Non-pigmented ciliary epithelial cell (primary cell): ENCODE measurements at places on chromosomes 5 and 9.

GRCh38 chr9:89375191-89375760 lies 57.0 kb downstream of the SECISBP2 start:
- DNase-seq, result no peak

DNA sequence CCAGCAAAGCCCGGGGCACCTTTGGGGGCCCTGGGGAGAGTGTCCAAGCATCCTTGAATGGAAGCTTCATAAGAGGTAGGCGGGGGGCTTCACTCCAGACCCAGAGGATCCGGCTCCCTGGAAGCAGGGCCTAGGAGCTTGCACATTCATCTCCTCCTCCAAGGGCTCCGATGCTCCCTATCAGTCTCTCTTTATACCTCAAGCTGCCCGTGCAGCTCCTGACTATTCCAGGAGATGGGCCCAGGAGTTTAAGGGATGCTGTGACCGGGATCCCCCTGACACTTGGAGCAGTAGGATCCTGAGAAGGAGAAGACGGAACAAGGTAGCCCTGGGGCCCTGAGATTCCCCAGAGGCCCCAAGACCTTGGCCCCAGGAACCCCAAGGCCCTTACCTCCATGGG lies 25.9 kb downstream of the CSF1R start:
- no peak for DNase-seq

GRCh38 chr9:91403665-91404543 lies 19.7 kb downstream of the NFIL3 start:
- no peak for DNase-seq

DNA sequence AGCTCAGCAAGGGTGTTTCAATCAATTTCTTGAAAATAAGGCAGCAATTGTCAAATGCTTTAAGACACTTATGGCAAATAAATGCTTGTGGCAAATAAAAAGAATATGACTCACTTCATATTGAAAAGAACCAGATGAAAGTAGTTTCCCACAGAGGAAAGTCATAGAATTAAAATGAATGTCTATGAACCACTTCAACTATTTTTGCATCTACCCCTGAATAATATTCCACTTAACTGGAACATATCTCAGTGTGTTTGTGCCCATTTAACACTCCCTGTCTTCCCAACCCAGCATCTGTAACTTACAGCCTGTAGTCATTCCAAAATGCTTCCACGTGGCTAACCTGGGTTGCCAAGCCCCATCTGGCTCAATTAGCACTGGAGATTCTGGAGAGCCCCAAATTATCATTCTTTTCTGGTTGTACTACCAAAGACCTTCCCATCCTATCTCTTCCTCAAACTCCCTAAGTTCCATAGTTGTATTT lies 84.7 kb downstream of the FEM1C start:
- no peak for DNase-seq

DNA sequence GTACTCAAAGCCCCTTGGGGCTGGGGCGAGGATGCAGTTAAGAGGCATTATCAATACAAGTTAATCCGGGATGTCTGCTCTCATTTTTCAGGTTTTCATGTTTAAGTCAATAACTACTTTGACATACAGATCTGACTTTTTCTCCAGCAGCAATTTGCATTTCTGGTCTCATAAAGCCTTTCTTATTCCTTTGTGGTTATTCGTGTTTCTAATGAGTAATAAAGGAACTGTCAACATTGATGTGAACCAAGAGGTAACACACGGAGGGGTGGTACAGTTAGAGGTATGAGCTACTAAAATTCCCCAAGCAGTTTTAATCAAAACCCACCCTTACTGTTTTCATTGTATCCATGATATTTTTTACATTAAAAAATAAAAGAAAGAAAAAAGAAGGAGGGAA lies 138.0 kb upstream of the NFIB start:
- no peak for DNase-seq

DNA sequence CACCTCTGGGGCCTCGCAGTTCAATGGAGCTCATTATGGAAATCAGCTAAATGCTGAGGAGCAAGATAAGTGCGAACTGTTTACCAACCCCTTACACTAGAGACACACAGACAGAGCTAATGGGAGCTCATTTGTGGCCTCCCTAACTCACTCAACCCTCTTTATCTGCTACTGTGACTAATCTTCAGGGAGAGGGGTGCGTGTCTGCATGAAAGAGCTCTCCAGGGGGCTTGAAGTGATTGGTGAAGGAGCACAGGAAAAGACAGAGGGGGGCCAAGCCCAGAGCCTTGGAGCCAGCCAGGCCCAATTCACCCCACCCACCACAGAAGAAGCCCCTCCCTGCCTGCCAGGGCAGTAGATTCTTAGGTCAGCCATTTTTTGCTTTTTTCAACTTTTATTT lies 466.8 kb upstream of the BRINP1 start:
- DNase-seq, result no peak

DNA sequence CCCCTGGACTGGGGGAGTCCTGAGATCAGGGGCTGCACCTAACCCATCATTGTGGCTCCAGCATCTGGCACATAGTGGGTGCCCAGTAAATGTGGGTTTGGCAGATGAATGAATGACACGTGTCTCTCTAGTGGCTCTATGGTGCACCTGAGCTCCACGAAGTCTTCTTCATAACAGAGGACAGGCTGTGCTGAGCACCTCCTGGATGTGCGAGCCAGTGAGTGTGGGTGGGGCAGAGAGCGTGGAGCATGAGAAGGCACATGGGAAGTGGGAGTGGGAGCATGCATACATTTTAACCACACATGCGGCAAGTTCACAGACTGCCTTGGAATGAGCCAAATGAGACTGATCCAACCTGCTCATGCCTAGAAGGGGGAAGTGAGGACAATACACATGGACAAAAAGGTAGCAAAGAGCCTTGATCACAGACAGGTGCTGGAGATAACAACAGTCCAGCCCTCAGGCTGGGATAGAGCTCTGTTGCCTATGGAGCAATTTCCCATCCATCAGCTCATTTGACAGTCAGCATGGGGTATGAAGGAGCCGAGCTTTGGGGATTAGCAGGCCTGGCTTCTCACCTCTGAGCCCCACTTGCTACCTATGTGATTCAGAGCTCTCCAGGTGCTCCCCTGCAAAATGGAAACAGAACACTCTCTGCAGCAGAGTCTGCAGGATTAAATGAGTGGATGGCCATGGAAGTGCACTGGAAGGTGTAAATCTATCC lies 76.2 kb upstream of the TBC1D2 start:
- DNase-seq, result no peak

DNA sequence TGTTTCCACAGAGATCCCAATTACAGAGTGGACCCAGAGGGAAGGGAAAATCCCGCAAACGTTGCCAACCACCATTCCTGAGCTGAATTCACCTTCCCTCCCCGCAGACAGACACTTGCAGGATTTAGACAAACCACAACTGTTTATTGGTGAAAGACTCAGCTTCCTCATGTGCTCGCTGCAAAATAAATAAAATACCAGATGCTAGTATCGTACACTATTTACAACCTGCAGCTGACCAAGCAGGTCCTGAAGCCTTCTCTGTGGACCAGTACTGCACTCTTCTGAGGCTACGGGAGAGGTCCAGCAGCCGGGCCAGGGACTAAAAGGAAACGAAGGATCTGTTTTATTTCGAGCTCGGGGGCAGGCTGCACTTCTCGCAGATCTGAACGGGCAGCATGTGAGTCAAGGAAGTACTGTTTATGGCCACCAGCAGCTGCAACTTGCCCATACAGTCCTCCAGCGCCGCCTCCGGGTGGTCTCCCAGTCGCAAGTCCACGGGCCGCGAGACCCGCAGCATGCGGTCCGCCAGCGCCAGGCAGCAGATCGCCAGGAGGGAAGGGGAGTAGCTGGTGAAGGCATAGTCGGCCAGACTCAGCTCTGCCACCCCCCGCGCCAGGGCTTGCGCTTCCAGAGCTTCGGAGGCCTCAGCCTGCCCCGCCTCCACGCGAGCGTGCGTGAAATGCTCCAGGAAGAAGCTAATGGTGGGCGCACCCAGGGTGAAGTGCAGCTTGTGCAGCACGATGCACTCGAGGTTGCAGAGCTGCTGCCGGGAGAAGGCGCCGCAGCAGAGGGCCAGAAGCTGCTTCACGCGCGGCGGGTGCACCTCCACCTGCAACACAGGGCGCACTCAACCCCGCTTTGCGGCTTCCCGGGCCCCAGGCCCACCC lies 2.1 kb downstream of the CCNO start:
- DNase-seq, result no peak

DNA sequence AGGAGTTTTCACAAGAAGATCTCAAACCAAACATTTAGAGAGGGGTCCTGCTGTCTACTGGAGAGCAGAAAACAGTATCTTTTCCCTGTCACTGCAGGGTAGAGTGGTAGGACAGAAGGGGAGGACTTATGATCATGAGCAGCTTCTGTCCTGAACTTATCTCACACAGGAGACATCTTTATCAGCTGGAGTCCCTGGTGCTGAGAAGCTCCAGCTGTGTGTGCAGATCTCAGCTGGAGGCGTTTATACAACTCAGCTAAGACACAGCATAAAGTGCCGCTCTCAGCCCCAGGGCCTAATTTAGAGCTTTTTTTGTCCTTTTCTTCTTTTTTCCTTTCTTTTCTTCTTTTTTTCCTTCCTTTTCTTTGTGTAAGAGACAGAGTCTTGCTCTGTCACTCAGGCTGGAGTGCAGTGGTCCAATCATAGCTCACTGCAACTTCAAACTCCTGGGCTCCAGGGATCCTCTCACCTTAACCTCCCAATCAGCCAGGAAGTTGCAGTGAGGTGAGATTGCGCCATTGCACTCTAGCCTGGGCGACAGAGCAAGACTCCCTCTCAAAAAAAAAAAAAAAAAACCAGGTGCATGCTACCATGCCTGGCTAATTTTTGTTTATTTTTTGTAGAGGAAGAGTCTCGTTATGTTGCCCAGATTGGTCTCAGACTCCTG lies 31.9 kb downstream of the CCDC125 start:
- DNase-seq, result no peak

GRCh38 chr5:113771483-113771882 lies 258.0 kb downstream of the YTHDC2 start:
- no peak for DNase-seq

DNA sequence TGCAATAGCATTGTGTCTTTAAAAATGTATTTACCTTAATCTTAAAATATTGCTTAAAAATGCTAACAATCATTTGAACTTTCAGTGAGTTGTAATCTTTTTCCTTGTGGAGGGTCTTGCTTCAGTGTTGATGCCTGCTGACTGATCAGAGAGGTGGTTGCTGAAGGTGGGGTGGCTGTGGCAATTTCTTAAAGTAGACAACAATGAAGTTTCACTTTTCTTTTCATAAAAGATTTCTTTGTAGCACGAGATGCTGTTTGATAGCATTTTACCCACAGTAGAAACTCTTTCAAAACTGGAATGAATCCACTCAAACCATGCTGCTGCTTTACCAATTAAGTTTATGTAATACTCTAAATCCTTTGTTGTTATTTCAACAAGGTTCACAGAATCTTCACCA lies 50.8 kb downstream of the NR3C1 start:
- DNase-seq, result no peak

DNA sequence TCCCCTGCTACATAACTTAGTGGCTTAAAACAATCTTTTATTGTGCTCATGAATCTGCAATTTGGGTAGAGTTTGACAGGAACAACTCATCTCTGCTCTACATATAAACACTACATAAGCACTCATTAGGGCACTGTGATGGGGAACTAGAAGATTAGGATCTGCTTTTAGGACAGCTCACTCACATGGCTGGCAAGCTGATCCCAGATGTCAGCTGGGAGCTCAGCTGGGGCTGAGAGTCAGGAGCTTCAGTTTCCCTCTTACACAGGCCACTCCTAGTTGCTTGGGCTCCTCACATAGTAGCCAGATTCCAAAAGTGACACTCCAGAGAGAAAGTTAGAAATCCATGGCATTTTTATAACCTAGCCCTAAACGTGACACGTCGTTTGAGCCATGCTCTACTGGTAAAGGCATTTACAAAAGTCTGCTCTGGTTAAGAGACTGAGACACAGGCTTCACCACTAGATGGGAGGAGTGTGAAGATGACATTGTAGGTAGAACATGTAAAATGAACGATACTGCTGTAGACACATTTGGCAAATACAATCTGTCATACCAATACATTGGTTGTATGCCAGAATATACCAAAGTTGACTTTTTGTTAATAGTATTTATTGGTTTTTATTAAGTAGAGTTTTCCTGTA lies 23.6 kb downstream of the SCAI start:
- DNase-seq, result no peak

DNA sequence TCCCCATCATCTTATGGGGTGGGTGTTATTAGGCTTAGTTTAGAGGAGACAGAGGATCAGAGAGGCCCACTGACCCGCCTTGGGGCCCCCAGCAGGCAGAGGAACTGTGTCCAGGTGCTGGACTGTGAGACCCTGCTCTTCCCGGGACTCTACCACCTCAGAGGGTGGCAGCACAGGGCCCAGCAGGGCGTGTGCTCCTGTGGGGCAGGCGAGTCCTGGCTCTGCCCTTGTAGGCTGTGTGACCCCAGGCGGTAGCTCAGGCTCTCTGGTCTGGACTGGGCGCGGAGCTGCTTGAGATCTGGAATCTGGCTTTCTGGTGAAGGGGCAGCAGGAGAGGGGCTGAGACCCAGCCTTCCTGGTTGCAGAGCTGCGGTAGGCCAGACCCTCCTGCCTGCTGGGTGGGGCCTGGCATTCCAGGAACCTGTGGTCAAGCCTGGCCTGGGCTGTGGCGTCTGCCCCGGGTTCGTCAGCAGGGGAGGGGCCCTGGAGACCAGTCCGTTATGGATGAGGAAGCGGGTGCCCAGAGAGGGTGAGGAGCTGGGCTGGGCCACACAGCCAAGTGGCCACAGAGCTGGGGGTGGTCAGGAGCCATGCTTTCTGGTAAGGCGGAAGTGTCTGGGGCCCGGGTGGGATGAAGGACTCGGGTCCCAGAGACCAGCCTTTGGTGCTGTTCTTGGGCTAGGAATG lies 46.5 kb downstream of the RXRA start:
- DNase-seq, result no peak

DNA sequence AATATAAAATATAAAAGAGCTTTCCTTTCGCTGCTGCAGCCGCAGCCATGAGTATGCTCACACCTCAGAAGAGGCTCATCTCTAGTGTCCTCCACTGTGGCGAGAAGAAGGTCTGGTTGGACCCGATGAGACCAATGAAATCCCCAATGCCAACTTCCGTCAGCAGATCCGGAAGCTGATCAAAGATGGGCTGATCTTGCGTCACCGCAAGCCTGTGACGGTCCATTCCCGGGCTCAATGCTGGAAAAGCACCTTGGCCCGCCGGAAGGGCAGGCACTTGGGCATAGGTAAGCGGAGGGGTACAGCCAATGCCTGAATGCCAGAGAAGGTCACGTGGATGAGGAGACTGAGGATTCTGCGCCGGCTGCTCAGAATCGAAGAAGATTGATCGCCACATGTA lies 12.6 kb upstream of the PRDM12 start:
- DNase-seq, result no peak

- no peak for DNase-seq
Observed at GRCh38 chr5:164763206-164763605, 1257.8 kb downstream of the MAT2B start.

DNA sequence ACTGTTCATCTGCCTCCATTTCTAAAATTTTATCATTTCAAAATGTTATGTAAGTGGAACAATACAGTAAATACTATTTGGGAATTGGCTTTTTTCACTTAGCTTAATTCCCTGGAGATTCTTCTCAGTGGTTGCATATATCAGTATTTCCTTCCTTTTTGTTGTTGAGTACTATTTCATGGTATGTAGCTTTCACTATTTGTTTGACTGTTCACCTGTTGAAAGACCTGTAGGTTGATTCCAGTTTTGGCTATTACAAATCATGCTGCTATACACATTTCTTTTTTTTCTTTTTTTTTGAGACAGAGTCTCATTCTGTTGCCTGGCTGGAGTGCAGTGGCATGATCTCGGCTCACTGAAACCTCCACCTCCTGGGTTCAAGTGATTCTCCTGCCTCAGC lies 33.0 kb upstream of the PWWP2A start:
- no peak for DNase-seq
